ENCODE measurements at places on chromosomes 2 and 18. TPM values are rescaled to one million over a fixed set of nuclear protein-coding genes. Genes with fewer than 3 reads are reported as not detected.

ABCB11 gene
- total RNA-seq = not detected

DNA sequence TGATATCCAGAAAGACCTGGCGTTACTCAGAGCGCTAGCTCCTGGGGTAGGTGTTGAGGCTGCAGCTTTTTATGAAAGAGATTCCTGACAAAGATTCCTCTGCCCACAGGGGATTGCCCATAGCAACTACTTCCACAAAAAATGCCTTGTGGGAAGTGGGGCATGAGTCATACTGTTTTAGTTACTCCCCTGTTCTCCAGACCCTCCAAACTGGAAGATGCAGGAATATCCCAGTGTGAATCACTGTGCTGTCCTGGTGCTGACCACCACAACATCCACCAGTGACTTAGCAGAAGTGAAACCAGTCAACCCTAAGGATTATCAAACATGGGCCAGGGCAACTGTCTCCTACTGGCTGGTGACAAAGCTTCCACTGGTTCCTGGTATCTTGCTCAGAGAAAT, 61.8 kb downstream of the CDH2 start:
- DNase-seq = no peak

GRCh38 chr2:109507217-109507616, 106.5 kb downstream of the SEPTIN10 start:
- no peak for DNase-seq

DSG1 gene
- not detected for total RNA-seq

GRB14 gene
- total RNA-seq = not detected

- DNase-seq = no peak
Measured at GRCh38 chr2:238032755-238033337, 28.0 kb upstream of the SCLY start.

GRCh38 chr18:21361307-21361880, 119.4 kb downstream of the GREB1L start:
- DNase-seq = no peak

ARID5A gene
- total RNA-seq = 413 TPM

DOK6 gene
- not detected for total RNA-seq

DNA sequence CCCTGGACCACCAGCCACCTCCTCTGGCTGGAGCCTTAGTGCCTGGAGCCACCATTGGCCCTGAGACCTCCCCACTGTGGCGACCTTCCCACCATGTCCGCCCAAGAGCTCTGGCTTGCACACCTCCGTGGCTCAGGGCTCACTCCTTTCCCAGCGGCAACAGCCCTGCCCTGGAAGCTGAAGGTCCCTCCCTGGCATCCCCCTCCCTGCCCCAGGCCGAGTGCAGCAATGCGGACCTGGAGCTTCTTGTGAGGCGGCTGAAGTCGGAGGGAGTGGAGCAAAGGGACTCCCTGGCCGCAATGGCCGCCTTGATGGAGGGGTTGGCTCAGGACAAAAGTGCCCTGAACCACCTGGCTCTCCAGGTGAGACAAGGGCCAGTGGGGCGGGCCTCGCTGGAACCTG, 28.6 kb downstream of the CROCC2 start:
- DNase-seq = no peak

- no peak for DNase-seq
Measured at GRCh38 chr2:72554381-72554780, 271.5 kb downstream of the EXOC6B start.

DNA sequence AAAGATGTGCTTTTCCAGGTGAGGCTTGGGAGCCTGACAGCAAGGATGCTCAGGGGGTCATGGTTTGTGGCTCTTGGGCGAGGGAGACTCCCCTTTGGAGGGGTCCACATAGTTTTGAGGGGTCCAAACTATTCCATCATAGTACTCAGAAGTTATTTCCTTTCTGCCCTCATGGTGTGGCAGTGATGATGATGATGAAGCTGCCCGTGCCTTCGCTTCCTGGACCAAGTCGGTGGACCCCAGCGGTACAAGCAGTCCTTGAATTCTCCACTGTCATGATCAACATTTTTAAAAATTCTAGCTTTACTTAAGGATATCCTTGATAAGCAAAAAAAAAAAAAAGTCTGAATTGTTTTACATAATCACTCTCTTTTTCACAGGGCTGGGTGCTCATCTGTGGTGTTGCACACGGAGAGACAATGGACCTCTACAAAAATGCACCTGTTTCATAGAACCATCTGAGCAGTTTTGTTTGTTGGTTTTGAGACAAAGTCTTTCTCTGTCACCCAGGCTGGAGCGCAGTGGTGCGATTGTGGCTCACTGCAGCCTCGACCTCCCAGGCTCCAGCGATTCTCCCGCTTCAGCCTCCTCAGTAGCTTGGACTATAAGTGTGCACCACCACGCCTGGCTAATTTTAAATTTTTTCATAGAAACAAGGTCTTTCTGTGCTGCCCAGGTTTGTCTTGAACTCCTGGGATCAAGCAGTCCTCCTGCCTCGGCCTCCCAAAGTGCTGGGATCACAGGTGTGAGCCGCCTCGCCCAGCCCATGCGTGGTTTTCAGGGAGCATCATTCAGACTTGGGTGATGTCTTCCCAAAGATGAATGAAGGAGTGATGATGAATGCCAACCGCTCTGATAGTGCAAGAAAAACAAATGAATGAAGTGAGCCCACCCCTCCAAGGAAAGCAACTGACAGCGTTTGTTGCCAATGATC, 271.4 kb upstream of the HDAC4 start:
- DNase-seq = no peak

DNA sequence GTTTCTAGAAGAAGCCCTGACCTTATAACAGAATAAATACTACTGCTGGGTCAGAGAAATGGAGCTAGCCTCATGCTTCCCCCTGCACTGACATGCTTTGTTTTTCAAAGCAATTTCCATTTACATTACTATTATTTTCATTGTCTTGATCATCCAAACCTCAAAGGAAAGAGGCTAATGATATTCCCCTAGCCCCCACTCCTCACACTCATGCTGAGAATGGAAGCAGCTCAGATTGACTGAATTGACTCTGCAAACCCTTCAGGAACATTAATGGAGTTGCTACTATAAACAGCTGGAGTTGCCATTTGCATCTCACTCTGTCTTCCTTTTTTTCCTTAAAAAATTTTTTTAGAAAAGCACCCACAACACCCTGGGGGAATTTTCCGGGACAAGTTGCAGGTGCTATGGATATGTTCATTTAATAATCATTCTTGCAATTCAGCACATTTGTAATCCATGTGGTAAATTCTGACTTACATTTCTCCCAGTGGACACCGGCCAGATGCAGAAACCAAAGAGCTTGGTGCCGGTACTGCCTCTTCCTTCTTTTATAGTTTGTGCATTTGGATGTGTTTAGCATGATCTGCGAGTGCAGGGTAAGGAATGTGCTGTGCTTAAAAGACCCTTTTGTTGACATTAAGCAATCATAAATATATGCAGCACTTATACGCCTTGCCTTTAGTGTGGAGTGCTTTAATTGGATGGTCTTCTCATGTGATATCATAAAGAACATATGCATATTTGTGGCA, 103.3 kb upstream of the OSR1 start:
- no peak for DNase-seq

DNA sequence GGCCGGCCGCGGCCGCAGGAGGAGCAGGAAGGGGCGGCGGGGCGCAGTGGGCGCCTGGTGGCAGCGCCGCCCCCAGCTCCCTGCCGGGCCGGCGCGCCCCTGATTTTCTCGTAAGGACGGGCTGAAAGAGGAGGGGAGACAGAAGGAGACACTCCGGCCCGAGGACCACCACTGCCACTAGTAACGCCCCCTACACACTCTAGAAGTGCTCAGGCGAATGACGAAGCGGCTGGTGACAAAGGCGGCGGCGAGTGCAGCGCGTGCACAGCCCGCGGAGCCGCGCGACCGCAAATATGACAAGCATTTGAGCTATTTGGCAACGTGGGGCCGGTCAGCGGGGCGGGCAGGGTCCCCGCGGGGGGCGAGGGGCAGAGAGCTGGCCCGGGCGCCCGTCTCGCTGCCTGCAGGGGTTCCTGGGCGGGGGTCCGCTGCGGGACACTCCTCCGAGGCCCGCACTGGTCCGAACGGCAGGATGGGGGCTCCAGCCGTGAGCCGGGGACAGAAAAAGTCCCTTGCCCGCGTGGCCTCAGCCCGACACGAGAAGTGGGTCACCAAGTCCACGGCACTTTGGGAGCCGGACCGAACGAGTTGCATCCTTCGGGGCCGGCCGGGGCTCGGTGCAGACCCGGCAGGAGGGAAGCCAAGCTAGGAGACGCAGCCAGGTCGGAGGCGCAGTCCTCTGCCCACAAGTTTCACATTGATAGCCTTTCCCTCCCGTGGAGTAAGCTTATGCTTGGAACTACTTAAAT, 524 bp upstream of the SERTAD2 start:
- peak; percentile 82 for DNase-seq

DNA sequence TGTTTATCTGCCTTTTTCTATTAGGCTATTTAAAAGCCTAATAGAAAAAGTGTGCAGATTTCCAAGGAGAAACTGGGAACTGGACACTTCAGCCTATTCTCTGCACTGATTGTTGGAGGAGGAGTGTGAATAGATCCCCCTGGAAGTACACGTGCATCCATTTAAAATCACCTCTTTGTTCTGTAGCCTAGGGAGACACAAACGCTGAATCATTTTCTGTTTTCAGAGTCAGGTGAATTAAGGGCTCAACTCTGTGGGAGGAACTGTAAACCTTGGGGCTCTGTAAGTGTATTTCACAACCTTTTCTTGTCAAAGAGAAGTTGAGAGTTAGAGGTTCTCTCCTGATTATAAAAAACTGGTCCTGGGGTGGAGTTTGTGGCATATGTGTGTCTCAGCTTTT, 159.7 kb downstream of the SPAG16 start:
- no peak for DNase-seq

GRCh38 chr18:64419156-64419555, 270.3 kb upstream of the LINC00305 start:
- no peak for DNase-seq

All from CD8-positive, alpha-beta T cell (primary cell).